ENCODE measurements at places on chromosomes 5 and 9.

DNA sequence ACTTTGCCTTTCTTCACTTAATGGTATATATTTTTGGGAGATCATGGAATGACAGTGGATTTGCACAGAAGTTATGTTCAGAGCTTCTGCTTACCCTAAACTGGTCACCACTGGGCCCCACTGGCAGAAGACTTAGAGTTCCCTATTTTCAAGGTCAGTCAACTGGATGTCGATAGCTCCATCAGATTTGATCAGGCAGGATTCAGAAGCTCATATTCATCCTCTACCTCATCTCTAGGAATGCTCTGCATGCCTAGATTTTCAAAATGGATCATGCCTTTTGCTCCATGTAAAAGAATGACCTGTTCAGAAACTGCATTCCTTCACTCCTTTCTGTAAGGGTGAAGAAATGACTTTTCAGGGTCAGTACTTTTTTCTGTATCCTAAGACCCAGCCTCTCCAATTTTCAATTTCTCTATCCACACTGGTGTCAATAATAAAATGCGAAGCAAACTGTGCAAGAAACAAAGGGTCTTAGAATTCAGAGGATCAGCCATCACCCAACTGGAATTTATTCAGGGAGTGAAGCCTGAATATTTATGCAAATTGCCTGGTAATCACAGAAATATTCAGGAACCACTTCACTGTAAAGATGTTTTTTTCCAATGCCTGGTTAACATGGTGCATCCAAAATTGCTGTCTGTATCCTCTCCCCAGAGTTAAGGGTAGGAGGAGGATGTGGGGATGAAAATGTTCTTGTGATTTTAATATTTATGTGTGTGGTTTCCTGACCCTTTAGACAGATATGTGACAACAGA, 125.4 kb downstream of the DOCK2 start:
- no peaks in the 10 kb centered on the region for H3K27me3 ChIP-seq
- no peaks in the 10 kb centered on the region for H3K4me1 ChIP-seq
- H3K36me3 ChIP-seq = no peaks in the 10 kb centered on the region
- H3K4me3 ChIP-seq = no peak overlapping the region

- no peak for DNase-seq
- no peak overlapping the region for H3K27ac ChIP-seq
- H3K36me3 ChIP-seq = no peaks in the 10 kb centered on the region
- no peak overlapping the region for H3K4me3 ChIP-seq
- H3K4me1 ChIP-seq = peaks cover 9% of the 10 kb centered on the region
- H3K27me3 ChIP-seq = no peaks in the 10 kb centered on the region
These were observed 420.0 kb downstream of the SEMA5A start for GRCh38 chr5:9125852-9126251.

GRCh38 chr5:167305591-167306213, 985.7 kb upstream of the WWC1 start:
- no peaks in the 10 kb centered on the region for H3K27me3 ChIP-seq
- no peaks in the 10 kb centered on the region for H3K36me3 ChIP-seq
- no peak overlapping the region for H3K27ac ChIP-seq
- no peak for DNase-seq
- H3K4me1 ChIP-seq = no peaks in the 10 kb centered on the region

DNA sequence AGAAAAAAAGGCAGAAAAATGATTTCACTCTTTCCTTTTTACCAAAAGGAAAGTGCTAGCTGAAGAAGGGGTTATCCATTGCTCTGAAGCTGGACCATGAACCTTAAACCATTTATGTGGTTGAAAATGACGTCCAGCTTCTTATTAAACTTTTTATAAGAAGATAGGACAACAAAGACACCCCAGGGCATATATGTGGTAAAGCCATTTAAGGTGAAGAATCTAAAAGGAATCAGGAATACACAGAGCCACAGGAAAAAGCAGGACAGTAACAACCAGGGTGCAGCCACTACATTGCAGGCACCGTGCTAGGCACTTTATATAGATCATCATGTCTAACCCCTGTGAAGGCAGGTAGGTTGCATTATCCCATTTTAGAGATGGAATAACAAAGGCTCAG, 42.1 kb downstream of the RASEF start:
- no peak overlapping the region for H3K4me3 ChIP-seq
- H3K36me3 ChIP-seq = no peaks in the 10 kb centered on the region
- H3K4me1 ChIP-seq = no peaks in the 10 kb centered on the region
- no peak for DNase-seq
- no peak overlapping the region for H3K27ac ChIP-seq

DNA sequence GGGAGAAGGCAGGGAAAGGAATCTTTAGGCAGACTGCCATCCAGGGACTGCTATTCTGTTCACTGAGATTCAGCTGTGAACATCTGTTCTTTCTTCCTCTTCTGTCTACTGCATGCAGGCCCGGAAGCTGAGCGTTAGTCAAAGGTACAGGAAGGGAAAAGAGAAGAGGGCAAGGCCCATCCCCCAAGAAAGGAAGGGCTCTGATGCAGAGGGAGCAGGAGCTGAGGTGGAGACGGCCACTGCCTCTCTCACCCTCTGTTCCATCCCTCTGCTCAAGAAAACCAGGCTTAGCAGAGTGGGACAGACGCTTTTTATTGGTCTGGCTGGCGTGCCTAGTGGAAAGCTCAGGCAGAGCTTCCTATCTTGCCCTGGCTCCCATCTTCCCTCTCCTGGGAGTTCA, 57.6 kb downstream of the PFDN1 start:
- H3K27me3 ChIP-seq = no peaks in the 10 kb centered on the region
- H3K36me3 ChIP-seq = peaks cover 11% of the 10 kb centered on the region
- DNase-seq = no peak
- H3K4me1 ChIP-seq = peaks cover 37% of the 10 kb centered on the region
- no peak overlapping the region for H3K27ac ChIP-seq

- H3K27me3 ChIP-seq = no peaks in the 10 kb centered on the region
- no peaks in the 10 kb centered on the region for H3K36me3 ChIP-seq
- no peak for DNase-seq
- peak overlapping the region; percentile 84 for H3K27ac ChIP-seq
These were observed 113.9 kb downstream of the SUSD1 start for GRCh38 chr9:112061152-112061740.

DNA sequence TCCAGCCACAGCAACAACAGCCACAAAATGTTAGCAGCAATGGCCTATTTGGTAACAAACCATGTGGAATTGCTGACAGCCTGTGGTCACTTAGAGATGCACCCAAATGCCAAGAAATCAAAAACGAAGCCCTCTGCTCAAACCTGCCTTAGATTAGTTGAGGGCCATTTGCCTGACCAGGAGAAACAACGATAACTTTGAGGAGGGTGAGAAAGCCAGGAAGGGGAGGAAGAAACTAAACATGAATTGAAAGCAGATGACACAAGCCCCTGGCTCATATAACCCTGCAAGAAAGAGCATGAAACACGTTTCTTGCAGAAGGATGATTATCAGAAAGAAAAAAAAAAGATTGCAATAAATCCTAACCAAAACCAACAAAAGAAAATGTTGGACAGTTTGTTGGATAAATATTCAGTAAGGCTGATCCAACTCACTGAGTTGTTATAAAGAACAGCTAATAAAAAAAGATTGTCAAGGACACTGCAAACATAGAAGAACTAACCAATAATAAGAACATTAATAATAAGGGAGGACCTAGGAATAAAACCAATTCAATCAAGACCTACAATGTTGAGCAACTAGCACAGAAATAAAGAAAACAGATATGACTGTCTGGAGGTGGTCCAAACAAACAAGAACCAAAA, 140.5 kb upstream of the SLC30A5 start:
- H3K36me3 ChIP-seq = no peaks in the 10 kb centered on the region
- H3K27me3 ChIP-seq = no peaks in the 10 kb centered on the region
- H3K27ac ChIP-seq = peak overlapping the region; percentile 32
- DNase-seq = no peak
- peaks cover 33% of the 10 kb centered on the region for H3K4me1 ChIP-seq
- H3K4me3 ChIP-seq = no peak overlapping the region

DNA sequence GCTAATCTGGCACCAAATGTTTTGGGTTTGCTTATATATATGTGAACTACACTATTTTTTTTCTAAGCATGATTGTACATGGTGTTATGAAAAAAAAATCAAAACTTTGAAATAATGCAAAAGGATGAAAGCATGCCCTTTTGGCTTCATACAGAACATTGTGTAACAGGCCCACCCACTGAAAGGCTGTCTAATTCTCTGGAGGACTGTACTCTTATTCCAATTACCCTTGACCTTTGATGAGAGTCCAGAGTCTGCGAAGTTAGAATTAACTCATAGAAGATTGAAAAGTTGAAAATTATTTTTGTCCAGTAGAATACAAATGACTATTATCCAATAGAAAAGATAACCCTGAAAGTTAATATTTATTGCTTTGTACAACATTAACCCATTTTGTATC, 117.4 kb downstream of the ADAMTS12 start:
- no peaks in the 10 kb centered on the region for H3K36me3 ChIP-seq
- no peak for DNase-seq
- no peaks in the 10 kb centered on the region for H3K4me1 ChIP-seq
- no peak overlapping the region for H3K4me3 ChIP-seq

DNA sequence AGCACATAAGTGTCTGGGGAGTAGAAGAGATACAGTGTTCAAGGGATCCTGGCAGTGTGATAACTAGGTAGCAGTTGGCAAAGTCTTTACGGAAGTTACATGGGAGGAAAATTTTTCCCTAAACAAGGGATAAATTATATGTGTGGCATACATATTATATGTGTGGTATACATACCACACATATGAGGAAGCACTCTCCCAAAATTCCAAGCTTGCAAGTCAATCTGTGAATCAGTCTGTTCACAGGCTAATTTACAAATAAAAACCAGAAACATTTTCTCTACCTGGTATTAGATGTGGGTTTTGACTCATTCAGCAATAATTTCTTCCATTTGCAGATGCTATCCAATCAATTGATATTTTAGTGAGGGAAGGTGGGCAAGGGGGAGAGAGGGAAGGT, 110.0 kb downstream of the ISOC1 start:
- H3K27me3 ChIP-seq = no peaks in the 10 kb centered on the region
- no peaks in the 10 kb centered on the region for H3K36me3 ChIP-seq
- no peaks in the 10 kb centered on the region for H3K4me1 ChIP-seq
- H3K27ac ChIP-seq = no peak overlapping the region
- no peak for DNase-seq

DNA sequence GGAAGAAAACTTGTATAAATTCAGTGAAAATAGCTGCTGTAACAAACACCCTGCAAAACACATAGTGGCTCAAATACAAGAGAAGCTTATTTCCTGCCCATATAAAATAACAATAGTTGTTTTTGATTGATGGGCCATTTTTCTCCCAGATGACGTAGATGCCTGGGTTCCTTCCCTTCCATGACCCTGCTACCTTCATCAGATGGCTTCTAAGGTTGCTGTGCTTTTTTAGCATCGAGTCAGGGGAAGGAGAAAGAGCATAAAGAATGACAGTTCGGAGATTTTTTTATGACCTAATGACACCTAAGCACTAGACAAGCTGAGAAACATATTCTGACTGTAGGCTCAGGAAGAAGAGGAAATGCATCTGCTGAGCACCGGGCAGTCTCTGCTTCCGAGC, 34.7 kb upstream of the DPYSL3 start:
- no peak for DNase-seq
- H3K4me1 ChIP-seq = no peaks in the 10 kb centered on the region
- H3K36me3 ChIP-seq = no peaks in the 10 kb centered on the region

DNA sequence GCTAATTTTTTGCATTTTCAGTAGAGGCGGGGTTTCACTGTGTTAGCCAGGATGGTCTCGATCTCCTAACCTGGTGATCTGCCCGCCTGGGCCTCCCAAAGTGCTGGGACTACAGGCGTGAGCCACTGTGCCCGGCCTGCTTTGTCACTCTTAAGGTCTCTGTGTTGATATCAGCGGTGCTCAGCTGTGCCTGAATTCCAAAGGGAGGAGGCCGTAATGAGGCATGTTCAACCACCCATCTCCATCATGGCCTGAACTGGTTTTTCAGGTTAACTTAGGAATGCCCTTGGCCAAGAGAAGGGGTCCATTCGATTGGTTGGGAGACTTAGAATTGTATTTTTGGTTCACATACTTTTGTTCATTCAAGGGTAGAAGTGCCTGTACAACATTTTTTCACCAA, 22.0 kb downstream of the HSD17B3 start:
- no peaks in the 10 kb centered on the region for H3K27me3 ChIP-seq
- no peak overlapping the region for H3K4me3 ChIP-seq
- no peaks in the 10 kb centered on the region for H3K36me3 ChIP-seq
- DNase-seq = no peak

GRCh38 chr5:150848271-150848670, 1.9 kb downstream of the IRGM start:
- H3K27ac ChIP-seq = no peak overlapping the region
- no peaks in the 10 kb centered on the region for H3K27me3 ChIP-seq
- H3K4me3 ChIP-seq = no peak overlapping the region
- H3K36me3 ChIP-seq = no peaks in the 10 kb centered on the region
- DNase-seq = no peak

- no peaks in the 10 kb centered on the region for H3K36me3 ChIP-seq
- H3K4me1 ChIP-seq = no peaks in the 10 kb centered on the region
- DNase-seq = no peak
- no peaks in the 10 kb centered on the region for H3K27me3 ChIP-seq
These were observed 82.2 kb upstream of the APC start for GRCh38 chr5:112655513-112655912.

DNA sequence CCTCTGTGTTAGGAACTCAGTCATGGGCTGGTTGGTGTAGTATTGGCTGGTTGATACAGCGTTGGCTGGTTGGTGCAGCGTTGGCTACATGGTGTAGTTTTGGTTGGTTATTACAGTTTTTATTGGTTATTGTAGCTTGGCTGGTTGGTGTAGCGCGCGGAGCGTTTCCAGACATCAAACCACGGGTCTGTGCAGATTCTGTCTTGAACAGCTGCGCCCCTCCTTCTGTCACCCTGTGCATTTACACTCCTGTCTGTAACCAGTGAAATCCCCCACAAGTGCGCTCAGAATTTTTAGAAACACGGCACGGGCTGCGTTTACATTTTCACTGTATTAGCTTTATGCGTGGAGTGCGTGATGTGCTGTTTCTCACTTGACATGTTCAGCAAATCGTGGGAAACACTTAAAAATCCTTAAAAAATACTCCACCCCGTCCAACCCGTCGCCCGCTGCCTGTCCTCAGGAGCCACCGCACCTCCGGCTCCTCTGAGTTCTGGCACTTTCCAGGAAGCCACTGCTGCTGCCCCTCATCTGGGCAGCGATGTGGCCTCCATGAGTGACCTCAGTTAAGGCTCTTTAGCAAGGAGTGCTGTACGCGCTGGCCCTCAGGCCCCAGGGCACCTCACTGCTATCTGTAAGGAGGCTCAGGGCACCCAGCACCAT, 20.8 kb downstream of the NKD2 start:
- H3K27me3 ChIP-seq = no peaks in the 10 kb centered on the region
- no peak overlapping the region for H3K27ac ChIP-seq
- H3K36me3 ChIP-seq = no peaks in the 10 kb centered on the region
- no peaks in the 10 kb centered on the region for H3K4me1 ChIP-seq
- DNase-seq = no peak

GRCh38 chr9:2461892-2462291, 159.7 kb upstream of the VLDLR start:
- DNase-seq = no peak
- H3K4me3 ChIP-seq = no peak overlapping the region
- H3K36me3 ChIP-seq = no peaks in the 10 kb centered on the region
- no peaks in the 10 kb centered on the region for H3K4me1 ChIP-seq
- no peak overlapping the region for H3K27ac ChIP-seq
